ENCODE measurements at places on chromosomes 2 and 18.

GRCh38 chr2:96584017-96584416 lies 47.5 kb downstream of the ARID5A start:
- no peak for DNase-seq

GRCh38 chr2:49702740-49703139 lies 548.4 kb upstream of the FSHR start:
- DNase-seq, result no peak

- DNase-seq, result no peak
Measured at GRCh38 chr2:27507293-27507692, 10.7 kb downstream of the GCKR start.

- DNase-seq, result no peak
Measured at GRCh38 chr2:108701806-108702205, 17.5 kb upstream of the RANBP2 start.

- no peak for DNase-seq
Measured at GRCh38 chr2:64754570-64754969, 100.9 kb upstream of the SERTAD2 start.

All from stimulated activated CD4-positive, alpha-beta T cell treated with anti-CD3 and anti-CD28 coated beads, Interleukin-4, amount 100 ng/mL, for 1 hour (primary cell).